NCI-H1930 (cell line): ENCODE measurements at places on chromosomes 5 and 9.

DNA sequence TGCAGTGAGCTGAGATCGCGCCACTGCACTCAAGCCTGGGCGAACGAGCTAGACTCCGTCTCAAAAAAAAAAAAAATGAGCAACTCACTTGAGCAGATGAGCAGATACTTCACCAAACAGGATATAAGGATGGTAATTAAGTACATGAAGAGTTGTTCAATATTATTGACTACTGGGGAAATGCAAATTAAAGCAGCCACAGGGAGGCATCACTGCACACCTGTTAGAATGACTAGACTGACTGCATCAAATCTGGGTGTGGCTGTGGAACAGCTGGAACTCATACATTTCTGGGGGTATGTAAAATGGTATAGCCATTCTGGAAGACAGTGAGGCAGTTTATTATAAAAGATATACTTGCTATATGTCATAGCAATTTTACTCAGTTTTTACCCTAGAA, 93.0 kb downstream of the WNK2 start:
- no peak for DNase-seq

GRCh38 chr9:116282597-116282996, 129.0 kb downstream of the PAPPA start:
- no peak for DNase-seq

DNA sequence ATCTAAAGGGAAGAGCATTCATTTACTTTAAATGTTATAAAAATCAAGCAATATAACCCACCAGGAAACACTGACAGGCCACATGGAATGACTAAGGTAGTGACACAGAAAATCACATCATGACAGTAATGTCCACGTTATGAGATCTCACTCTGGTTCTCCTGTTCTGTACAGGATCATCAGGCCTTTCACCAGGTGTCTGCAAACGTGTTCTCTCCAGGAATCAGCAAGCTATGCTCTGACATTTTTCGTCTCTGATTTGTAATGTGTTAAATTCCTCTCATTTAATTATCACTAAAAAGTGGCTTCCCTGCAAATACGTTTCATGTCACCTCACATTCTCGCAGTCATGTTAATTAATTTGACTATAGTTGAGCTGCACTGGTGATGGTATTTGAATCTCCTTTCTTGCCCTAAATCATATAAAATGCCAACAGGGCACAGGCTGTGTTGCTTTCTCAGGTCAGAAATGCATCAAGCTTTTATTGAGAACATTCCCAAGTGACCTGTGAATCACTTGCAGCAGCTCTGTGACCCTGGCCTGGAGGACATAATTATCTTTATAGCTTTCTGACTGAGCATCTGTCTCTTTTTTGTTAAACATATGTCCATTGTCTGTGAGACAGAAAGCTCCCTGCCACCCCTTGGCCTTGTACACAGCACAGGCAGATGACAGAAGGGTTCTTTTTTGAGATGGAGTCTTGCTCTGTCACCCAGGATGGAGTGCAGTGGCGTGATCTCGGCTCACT, 196.2 kb downstream of the DIRAS2 start:
- no peak for DNase-seq

DNA sequence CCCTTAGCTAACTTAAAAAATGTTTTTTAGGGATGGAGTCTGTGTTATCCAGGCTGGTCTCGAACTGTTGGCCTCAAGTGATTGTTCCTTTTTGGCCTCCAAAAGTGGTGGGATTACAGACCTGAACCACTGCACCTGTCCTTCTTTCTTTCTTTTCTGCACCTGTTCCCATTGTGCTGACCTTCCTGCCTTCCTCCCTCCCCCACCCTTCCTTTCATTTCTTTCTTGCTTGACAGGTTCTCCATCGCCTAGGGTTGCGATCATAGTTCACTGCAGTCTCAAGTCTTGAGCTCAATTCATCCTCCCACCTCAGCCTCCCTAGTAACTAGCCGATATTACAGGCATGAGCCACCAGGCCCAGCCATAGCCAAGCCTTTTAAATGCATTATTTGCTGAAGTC, 20.6 kb downstream of the JMY start:
- no peak for DNase-seq

DNA sequence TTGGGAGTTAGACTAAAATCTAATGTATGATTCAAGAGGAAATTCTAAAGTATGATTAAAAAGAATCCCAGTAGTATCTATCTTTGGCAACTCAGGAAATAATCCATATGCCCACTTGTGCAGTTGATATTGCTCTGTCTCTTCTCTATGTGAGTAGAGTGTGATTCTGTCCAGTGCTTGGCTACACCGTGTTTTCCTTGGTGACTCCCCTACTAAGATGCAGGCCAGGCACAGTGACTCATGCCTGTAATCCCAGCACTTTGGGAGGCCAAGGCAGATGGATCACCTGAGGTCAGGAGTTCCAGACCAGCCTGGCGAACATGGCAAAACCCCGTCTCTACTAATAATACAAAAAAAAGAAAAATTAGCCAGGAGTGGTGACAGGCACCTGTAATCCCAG, 495.4 kb downstream of the MAT2B start:
- DNase-seq = no peak
